Activated CD8-positive, alpha-beta T cell treated with anti-CD3 and anti-CD28 coated beads, Interleukin-2, amount 10 ng/mL, durations not matched to agents 7 days and 5 days (primary cell): ENCODE measurements at places on chromosomes 12 and 14. TPM values are rescaled to one million over a fixed set of nuclear protein-coding genes. Genes with fewer than 3 reads are reported as not detected.

- DNase-seq = no peak
These were observed 53.7 kb downstream of the GALNT4 start for GRCh38 chr12:89470741-89471509.

DNA sequence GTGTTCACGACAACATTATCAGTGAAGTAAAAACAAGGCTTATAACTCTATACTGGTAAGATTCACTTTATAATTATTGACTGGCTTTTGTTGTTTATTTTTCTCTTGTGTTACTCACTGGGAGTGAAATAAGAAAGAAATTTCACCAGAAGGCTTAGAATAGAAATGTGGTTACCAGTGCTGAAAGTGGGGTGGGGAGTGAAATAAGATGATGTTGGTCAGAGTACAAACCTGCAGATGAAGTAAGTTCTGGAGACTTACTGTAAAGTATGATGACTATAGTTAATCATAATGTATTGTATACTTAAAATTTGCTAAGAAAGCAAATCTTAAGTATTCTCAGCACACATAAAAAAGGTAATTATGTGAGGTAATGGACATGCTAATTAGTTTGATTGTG, 198.4 kb downstream of the KLHL28 start:
- DNase-seq = no peak

GRCh38 chr12:107439026-107439738, 246.4 kb upstream of the PWP1 start:
- DNase-seq = no peak

- DNase-seq = no peak
These were observed 5.9 kb upstream of the TMEM119 start for GRCh38 chr12:108603743-108604142.

GRCh38 chr12:28303192-28303591, 112.9 kb downstream of the CCDC91 start:
- no peak for DNase-seq

DNA sequence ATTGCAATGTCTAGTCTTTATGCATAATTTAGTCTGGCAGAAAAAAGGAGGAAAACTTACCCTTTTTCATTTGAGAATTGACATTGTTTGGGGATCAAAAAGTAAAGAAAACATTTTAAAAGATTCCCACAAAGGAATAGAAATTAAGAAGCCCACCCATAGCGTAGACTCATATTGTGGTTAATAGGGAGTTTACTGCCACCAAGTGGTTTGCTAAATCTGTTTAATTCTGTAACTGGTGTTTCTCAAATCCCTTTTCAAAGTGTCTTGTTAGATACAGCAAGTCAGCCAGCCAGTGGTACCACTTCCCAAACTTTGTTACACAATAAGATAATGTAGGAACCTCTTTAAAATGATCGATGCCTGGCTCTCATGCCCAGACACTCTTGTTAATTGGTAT, 180.3 kb downstream of the IPO8 start:
- DNase-seq = no peak

GRCh38 chr14:45254771-45255170, 1.8 kb upstream of the MIS18BP1 start:
- no peak for DNase-seq

DNA sequence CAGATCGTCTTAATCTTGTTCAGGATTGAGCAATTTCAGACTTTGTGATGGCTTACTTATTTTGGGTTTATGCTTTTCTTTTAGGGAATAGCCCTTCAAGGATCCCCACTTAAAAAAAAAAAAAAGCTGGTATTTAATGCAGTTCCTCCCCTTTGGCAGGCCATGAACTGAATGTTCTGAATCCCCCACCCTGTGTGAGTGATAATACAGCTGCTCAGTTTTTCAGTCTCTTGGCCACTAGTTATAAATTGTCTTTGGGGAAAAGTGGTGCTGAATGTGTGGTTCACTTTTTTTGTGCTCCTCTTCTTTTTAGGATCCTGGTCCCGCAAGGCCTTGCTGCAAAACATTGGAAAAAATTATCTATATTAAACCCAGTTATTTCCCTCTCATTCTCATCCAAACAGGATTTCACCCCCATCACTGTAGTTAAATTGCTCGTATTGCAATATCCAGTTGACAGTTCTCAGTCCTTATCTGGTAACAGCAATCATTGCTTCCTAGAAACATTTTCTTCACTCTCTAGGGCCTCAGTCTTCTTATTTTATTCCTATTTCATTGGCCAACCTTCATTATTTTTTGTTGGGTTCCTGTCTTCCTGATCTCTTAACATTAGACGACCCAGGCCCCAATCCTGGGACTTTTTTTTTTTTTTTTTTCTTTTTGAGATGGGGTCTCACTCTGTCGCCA, 73.1 kb upstream of the PAWR start:
- DNase-seq = no peak

DNA sequence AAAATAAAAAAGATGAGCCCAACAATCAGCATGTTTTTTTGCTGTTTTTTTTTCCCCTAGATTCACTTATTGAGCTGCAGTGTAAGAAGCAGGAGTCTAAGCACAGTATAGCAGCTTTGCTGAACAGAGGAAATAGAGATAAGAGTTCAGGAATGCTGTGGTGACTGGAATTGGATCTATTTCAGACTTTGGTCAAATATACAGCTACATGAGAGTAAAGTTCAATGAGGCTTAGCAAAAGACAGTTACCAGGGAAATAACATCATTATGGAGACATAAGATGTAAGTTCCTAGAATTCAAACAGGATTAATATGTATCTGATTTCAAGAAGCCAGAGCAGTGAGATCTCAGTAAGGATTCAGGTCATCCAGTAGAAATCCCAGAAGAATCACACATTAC, 613.0 kb downstream of the RPS29 start:
- DNase-seq = no peak

DNA sequence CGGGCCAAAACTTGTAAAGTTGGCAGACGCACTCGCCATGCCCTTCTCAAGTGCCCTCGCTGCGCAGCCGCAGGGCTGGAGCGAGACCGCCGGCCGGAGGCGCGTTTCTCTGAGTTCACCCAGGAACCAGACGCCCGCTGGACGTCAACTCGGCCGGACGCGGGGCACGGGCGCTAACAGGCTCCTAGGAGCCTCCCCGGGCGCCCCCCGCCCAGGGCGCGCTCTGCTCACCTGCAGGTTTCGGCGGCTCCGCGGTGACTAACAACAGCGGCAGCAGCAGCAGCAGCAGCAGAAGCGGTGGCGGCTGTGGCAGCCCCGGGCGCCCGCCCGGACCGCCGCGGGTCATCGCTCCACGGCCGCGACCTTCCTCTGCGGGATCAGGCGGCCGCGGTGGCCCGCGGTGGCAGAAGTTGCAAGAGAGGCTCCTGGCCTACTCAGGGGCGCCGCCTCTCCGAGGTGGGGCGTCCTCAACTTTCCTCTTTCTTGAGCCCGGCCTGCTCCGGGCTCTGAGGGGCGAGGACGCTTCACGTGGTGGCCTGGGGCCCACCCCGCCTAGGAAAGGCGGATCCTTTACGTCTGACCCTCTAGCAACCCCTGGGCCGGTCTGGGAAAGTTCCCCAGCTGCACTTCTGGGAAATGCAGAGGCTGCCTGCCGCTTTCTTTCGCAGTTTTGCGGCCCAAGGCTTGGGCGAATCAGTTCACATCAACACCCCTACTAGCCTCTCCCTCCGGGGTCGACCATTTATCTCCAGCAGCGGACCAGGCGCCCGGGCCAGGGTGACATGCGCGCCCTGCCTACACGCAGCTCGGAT, at the start of gene PLBD1:
TSS of gene PLBD1 (minus strand) at position 533 of the 812 bp plus-strand sequence. CDS start at position 346, 187 bp downstream.
- DNase-seq = peak; percentile 23

DNA sequence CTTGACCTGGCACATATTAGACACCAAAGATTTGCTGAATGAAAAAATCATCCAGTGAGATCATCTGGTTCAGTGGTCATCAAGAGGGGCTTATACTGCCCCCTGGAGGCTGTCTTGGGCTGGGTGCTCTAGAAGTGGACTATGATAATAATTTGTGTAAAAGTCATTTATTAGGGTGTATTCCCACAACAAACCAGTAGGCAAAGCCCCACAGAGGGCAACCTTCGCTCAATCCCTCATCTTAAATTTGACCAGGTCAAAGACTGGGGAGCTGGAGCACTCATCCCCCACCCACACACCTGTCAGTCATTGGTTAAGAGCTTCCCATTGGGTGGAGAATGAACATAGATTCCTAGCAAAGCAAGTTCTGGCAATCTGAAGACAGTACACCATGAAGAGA, 20.0 kb upstream of the FICD start:
- peak; percentile 53 for DNase-seq

- DNase-seq = no peak
These were observed 77.0 kb upstream of the BCL11B start for GRCh38 chr14:99348816-99349614.

DNA sequence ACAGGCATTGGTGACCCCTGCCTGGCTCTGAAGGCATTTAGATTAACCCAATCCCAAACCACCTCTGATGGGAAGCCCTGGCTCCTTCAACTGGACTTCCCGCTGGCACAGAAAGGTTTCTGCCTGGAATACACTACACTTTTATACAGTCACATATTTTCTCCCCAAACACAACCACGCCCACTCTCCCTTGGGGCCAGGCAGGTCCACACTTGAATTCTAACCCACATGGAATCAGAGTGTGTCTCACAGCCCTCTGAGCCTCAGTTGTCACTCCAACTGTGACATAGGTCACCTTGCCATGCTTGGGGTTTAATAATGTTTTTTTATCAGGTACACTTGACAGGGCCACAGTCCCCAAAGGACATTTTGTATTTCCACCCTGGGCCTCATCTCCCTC, 368.6 kb downstream of the BCL11B start:
- DNase-seq = no peak

GRCh38 chr12:113689047-113689610, 217.5 kb upstream of the LHX5 start:
- no peak for DNase-seq

GRCh38 chr12:3805077-3805476, 52.2 kb upstream of the CRACR2A start:
- no peak for DNase-seq

Gene AMIGO2
- 10.2 TPM for total RNA-seq

Gene ASCL1
- not detected for total RNA-seq

Gene AQP2
- not detected for total RNA-seq

Gene TAS2R46
- 1.4 TPM for total RNA-seq

Gene SLC2A14
- 0.13 TPM for total RNA-seq

Gene ESYT1
- 333 TPM for total RNA-seq

Gene KRT83
- total RNA-seq = not detected

Gene PTPRB
- not detected for total RNA-seq

Gene NOXRED1
- 0.29 TPM for total RNA-seq

Gene INSM2
- total RNA-seq = not detected

Gene IAPP
- not detected for total RNA-seq

Gene PLEKHD1
- total RNA-seq = 0.13 TPM

Gene PITPNM2
- total RNA-seq = 17.7 TPM

Gene DRAM1
- total RNA-seq = 2.7 TPM
